Ovary (tissue), 10 donors: ENCODE measurements at places on chromosomes 2 and 18. TPM values are rescaled to one million over a fixed set of nuclear protein-coding genes. Genes with fewer than 3 reads are reported as not detected.
A peak's percentile ranks its signal among the peaks of the same experiment; 100 is the strongest.

DNA sequence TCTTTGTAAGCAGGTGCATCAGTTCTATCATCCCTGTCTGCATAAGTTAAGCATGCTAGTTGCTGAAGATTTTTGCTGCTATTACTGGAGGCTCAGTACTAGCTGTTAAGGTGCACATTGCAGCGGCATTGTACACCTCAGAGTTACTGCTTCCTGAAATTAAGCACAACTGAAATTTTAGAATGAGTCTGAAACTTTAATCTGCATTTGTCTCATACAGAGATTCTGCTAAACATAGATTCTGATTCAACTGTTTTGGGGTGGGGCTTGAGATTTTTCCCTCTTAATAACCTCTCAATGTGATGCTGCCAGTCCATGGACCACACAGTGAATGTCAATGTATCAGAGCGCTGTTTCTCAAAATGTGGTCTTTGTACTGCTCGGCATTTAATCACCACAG, 585.7 kb upstream of the GCFC2 start:
- DNase-seq, result no peak

The AQP12B gene
- not detected for total RNA-seq

The OTOF gene
- 0.31 TPM for total RNA-seq

The WDPCP gene
- total RNA-seq, result 29.6 TPM

- no peak for DNase-seq
Observed at GRCh38 chr18:25614168-25614567, 262.2 kb upstream of the ZNF521 start.

The CLEC4F gene
- total RNA-seq, result 0.46 TPM

DNA sequence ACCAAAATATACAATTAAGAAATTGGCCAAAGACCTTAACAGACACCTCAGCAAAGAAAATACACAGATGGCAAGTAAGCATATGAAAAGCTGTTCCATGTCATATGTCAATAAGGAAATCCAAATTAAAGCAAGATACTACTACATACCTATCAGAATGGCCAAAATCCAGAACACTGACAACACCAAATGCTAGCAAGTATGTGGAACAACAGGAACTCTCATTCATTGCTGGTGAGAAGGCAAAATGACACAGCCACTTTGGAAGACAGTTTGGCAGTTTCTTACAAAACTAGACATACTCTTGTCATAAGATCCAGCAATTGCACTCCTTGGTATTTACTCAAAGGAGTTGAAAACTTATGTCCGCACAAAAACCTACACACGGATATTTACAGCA, 20.3 kb upstream of the DNAJC10 start:
- DNase-seq, result no peak

The STEAP3 gene
- 7.0 TPM for total RNA-seq

DNA sequence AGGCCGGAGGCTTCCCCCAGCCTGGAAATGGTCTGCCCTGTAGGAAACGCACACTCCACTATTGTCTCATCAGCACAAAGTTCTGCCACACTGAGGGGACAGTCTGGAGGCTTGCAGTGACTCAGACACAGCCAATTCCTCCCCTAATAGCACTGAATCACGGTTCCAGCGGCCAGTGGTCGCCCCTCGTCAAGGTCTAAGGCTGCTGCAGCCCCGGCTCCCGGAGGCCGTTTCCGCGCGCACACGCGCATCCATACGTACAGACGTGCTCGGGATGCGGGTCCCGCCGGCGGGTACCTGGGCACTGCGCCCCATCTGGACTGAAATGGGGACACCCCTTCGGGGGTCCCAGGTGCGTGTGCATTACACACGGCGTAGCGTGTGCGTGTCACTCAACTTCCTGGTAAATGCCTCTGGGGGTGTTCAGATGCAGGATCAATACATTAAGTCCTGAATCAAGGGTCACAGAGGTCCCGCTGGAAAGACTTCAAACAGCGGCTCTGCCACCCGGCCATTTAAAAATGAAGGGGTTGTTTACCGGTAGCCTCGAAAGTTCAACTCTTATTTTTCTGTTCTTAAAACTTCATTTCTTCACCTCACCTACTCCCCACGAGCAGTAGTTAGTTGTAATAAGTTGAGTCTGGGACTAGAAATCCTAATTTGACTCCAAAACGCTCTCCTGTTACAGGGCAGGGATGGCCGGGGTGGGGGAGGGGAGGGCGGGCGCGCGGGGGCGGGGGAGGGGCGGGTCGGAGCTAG, 572 bp upstream of the ZNF516 start:
- peak; percentile 73 for DNase-seq

The APCDD1 gene
- total RNA-seq, result 21.1 TPM

The SLC9A2 gene
- total RNA-seq, result not detected

The CIB4 gene
- total RNA-seq, result not detected

DNA sequence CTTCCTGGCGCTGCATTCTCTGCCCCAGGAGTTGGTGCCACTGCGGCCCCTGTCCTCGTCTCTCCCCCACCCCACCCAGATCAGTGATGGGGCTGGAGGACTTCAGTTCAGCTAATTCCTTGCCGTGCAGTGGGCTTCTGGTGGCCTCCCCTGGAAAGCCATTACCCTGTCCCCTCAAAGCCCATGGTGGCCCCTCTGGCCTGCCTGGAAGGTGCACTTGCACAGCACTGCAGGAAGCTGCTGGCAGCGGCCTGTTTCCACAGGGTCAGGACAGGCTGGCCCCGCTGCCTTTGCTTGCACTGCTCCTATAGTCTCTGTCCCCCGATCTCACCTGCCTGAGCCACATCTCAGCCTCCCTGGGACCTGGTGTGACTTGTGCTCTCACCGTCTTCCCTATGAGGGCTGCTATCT, 105.1 kb downstream of the USP40 start:
- DNase-seq, result no peak

GRCh38 chr2:54047091-54047490, 68.3 kb upstream of the ACYP2 start:
- no peak for DNase-seq

The SP9 gene
- total RNA-seq, result not detected

- DNase-seq, result no peak
Observed at GRCh38 chr2:159996792-159997546, 65.4 kb downstream of the PLA2R1 start.

GRCh38 chr2:150383587-150383986, 103.9 kb downstream of the RND3 start:
- DNase-seq, result no peak

- no peak for DNase-seq
Observed at GRCh38 chr2:10402653-10403215, 45.4 kb downstream of the ODC1 start.

The DSG2 gene
- 15.7 TPM for total RNA-seq
